ENCODE measurements at places on chromosomes 12 and 14.

DNA sequence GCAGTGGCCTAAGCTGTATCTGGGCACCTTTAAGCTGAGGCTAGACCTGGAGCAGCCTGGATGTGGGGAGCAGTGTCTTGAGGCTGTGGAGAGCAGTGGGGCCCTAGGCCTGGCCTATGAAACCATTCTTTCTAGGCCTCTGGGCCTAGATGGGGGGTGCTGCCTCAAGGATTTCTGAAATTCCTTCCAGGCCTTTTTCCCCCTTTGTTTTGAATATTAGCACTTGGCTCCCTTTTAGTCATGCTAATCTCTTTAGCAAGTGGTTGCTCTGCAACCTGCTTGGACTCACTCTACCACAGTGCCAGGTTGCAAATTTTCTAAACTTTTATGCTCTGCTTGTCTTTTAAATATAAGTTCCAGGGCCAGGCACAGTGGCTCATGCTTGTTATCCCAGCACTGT is 41.6 kb upstream of the RFX4 start:
- no peak for DNase-seq

GRCh38 chr12:115998119-115998633 is 279.3 kb downstream of the MED13L start:
- peak; percentile 41 for DNase-seq

- no peak for DNase-seq
Observed at GRCh38 chr12:27901959-27902358, 70.6 kb downstream of the PTHLH start.

GRCh38 chr12:132492522-132492921 is 2.6 kb downstream of the FBRSL1 start:
- DNase-seq = no peak

- no peak for DNase-seq
Observed at GRCh38 chr12:63766498-63766897, 13.2 kb upstream of the RXYLT1 start.

- DNase-seq = no peak
Observed at GRCh38 chr14:66650491-66650911, 142.6 kb downstream of the GPHN start.

DNA sequence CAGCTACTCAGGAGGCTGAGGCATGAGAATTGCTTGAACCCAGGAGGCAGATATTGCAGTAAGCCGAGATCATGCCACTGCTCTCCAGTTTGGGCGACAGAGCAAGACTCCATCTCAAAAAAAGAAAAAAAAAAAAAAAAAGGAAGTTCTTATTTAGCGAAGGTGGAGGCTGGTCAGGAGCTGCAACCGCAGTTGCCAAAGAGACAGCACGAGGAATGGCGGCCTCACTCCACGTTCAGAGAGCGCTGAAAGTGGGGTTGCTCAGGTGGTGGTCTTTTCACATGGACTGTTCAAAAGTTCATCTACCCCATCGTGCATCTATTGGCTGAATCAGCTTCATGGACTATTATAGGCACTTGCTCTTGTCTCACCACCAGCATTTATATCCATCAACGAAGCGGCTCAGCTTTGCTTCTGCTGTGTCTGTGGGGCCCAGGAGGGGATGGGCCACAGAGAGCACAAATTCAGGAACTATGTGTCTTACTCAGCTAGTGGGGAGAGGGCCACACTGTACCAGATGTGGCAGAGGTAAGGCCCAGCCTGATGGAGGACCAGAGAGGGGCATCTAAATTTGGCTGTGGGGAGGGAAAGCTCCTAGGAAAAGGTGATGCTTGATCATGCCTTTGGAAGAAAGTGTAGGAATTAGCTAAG is 27.3 kb downstream of the SLC25A47 start:
- peak; percentile 19 for DNase-seq

DNA sequence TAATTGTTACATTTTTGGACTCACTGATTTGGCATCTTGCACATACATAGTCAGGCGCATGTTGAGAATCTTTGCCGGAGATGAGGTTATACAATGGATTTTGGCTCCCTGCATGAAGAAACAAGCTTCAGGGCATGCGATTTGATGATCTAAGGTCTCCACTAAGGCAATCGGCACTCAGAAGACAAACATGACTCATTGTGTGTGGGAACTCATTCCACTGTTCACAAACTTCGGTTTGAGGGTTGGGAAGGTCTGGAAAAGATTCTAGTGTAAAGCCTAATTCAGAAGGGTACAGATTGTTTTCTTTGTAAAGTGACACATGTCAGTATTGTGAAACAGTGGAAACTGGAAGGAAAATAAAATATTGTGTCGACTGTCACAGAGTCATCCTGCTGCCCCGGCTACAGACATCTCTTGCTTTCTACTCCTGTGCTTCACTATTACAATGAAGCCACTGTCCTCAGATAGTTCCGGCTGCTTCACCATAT is 192.6 kb upstream of the HMGA2 start:
- peak; percentile 33 for DNase-seq

GRCh38 chr14:24156840-24157239 is 4.2 kb upstream of the IRF9 start:
- DNase-seq = no peak

GRCh38 chr14:42927313-42927712 is 1320.6 kb downstream of the LRFN5 start:
- DNase-seq = no peak

DNA sequence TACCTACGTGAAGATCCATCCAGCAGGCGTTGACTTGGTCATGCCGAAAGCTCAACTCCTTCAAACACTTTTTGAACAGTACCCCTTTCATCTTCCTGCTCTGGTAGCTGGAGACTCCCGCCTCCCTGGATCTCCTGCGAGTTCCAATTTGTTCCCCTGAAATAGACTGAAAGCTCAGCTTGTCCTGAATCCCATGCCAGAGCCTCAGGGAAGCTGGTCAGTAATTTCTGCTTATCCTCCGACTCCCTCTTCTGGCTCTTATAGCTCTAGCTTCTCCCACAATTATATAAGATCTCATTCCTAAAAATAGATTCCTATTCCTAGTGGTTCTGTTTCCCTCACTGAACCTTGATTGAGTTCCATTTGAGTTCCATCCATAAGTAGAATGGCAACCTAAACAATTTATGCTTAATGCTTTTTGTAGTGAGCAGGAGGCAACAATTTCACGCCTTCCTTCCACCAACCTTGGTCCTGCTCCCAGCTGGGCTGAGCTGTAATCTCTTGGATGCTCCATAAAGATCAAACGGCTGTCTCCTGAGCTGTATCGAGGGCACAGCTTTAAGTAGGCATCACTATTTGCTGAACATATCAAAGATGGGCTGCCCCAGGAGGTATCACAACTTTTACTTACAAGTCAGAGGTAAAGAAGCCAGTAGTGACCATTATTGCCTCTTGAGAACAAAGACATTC is 8.0 kb upstream of the TMEM132C start:
- DNase-seq = peak; percentile 66

DNA sequence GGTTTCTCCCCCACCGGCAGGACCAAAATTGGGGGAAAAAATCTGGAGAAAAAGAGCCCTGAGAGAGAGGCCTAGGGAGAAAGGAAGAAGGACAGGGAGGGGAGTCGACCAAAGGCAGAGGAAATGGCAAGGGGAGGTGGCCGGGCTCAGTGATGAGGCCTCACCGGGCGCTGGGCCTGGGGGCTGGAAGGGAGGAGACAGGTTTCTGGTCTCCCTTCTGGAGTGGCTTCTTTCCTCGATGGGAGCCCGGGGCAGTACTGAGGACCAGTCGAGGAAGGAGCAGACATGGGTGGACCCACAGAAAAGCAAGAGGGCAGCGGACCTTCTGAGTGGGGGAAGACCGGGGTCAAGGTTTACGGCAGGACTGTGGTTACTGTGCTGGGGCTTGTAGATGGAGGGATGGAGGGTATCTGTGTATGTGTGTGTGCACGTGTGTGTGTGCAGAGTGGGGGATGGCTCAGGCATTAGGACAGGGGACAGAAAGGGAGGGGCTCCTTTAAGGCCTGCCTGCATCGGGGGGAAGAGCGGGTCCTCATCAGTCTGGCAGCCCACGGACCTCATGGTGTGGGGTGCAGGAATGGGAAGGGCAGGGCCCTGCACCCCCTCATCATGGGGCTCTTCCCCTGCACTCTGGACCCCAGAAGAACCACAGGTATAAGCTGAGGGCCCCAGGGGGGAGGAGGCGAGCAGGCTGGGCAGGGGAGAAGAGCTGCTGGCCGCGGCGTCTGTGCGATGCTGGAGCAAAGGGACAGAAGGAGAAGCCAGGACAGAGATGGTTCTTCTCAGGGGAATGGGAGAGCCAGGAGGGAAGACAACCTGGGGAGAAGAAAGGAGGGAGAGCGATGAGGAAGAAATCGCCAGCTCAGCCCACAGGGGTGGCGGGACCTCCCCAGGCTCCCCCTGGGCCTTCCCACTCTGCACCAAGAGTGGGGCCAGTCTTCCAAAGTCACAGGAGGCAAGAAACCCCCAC is 15.1 kb upstream of the RPLP0 start:
- no peak for DNase-seq

DNA sequence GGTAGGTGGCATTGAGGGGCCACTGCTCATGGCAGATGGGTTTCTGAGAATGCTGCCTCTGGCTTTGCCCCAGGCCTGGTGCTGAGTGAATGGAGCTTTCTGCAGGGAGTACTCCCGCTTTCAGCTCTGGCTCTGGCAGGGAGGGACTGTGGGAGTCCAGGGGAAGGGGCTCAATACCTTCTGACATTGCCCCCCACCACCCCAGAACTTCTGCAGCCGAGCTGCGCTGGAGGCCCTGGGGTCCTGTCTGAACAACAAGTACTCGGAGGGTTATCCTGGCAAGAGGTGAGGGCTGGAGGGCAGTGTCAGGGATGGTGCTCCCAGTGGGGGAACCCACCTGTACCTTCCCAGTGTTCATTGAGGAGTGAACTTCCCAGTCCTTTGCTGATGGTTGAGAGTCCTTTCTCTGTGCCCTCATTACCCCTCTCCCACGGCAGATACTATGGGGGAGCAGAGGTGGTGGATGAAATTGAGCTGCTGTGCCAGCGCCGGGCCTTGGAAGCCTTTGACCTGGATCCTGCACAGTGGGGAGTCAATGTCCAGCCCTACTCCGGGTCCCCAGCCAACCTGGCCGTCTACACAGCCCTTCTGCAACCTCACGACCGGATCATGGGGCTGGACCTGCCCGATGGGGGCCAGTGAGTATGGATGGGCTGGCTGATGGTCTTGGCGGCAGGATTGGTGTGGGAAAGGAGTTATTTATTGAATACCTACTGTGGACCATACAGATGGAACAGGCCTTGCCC is 1.9 kb downstream of the SHMT2 start:
- DNase-seq = no peak

GRCh38 chr12:12443431-12443878 is 86.6 kb downstream of the BORCS5 start:
- no peak for DNase-seq

- DNase-seq = no peak
Observed at GRCh38 chr12:113044516-113044915, 12.0 kb upstream of the DTX1 start.

DNA sequence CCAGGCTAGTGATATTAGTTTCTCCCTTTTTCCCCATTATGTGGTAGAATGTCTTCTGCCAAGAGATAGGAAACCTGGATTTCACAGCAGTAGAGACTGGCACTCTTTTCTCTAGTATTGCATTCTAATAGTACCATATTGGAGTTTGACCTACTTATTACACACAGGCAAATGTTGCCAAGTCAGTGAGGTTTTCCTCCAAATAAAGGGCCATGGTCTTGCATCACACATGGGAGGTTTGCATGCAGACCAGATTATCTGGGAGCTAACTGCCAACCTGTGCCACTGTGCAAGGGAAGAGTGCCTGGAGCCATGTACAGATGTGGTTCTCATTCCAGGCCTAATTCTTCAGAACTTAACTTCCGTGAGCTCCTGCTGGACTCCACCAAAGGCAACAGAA is 113.3 kb downstream of the ANO6 start:
- no peak for DNase-seq

All from globus pallidus (tissue), 1 donor.